ENCODE measurements at places on chromosomes 4 and X.
A peak's percentile ranks its signal among the peaks of the same experiment; 100 is the strongest.

DNA sequence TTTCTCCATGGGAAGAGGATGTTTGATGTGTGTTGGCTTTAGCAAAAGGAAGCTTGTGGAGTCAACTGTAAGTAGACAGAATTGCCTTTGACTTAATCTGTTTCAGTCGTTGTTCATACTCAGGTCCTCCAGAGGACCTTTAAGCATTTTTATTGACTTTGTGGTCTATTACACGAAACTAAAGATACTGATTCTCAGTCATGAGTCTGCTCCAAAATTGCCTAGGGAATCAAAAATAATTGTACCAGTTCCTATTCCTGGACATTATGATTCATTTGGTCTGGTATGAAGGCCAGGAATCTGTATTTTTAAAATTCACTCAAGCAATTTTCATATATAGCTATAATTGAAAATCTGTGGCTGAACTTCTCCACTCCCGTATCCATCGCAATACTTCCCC is 38.6 kb downstream of the AR start:
- DNase-seq: no peak

GRCh38 chr4:88610771-88611170 is 18.5 kb downstream of the HERC3 start:
- no peak for DNase-seq

DNA sequence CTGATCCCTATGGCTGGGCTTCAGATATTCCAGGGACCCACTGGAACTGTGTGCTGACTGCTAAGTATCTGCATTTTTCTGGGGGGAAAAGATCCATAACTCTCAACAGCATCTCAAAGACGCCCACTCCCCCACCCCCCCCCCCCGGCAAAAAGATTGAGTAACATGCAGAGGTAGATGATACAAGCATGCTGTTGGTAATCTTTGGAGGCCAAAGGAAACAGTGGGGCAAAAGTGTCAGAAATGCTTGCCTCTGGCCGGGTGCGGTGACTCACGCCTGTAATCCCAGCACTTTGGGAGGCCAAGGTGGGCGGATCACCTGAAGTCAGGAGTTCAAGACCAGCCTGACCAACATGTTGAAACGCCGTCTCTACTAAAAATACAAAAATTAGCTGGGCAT is 12.2 kb downstream of the XPNPEP2 start:
- no peak for DNase-seq

GRCh38 chr4:150173982-150174398 is 95.7 kb downstream of the DCLK2 start:
- no peak for DNase-seq

DNA sequence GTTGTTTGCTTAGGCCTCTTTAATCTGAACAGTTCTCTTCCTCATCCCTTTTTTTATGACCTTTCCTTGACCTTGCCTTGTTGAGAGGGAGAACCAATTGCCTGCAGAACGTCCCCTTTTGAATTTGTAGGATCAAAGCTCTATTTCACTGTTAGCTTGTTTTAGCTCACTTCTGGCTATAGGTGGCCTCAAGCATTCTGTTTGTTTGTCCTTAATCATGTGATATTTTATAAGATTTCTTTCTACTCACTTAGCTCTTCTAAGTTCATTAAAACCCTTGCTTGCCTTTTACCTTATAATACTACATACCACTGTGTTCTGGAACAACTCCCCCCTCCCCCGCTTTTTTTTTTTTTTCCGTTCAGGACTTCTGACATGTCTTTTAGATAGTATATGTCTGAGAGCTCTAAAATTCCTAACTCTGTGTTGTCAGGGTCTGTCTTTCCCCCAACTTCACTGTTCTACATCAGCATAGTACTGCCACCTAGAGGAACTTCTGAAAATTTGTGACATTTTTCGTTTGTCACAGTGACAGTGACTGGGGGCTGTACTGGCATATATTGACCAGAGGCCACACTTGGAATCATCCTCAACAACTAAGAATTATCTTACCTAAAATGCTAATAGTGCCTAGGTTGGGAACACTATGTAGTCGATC is 128.5 kb downstream of the LARP7 start:
- DNase-seq: peak; percentile 71

- no peak for DNase-seq
Measured at GRCh38 chr4:181597766-181598165, 645.4 kb upstream of the TENM3 start.

- DNase-seq: peak; percentile 72
Measured at GRCh38 chr4:153151535-153152455, 52.4 kb upstream of the TRIM2 start.

DNA sequence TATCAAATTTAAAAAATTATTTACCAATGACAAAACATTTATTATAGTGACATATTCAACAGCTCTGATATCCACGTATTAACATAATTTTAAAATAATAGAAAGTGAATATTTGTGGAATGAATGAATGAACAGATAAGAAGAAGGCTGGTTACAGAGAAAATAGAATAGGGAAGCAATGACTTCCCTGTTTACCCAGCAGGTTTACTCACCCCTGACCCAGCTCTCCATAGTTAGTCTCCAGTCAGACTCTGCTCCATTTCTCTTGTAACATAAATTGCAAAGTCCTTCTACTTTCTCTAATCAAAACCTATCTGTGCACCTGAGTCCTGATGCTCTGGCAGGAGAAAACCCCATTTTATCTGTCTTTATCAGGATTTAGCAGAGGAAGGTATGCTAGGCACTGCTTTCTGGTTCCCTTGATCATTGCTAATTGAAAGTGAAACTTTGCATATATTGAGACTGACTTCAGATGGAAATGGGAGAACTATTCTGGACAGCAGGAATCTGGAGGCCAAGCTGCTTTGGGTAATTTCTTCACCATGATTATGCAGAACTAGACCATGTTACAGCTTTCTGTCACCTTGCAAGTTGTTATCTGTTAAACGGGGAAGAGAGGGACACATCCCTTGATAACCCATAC is 363.0 kb downstream of the FAT4 start:
- DNase-seq: no peak

DNA sequence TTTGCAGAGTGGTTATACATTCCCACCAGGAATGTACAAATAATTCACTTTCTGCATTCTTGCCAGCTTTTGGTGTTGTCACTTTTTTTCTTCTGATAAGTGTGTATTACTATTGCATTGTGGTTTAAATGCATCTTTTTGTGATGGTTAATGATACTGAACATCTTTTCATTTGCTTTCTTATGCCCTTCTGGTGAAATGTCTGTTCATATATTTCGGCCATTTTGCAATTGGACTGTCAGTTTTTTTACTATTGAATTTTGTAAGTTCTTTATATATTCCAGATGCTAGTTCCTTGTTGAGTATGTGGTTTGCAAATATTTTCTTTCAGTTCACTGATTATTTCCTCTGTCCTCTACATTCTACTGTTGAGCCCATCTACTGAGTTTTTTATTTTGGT is 19.4 kb upstream of the BMP2K start:
- DNase-seq: no peak

- DNase-seq: no peak
Measured at GRCh38 chr4:115272594-115272993, 159.2 kb upstream of the NDST4 start.

DNA sequence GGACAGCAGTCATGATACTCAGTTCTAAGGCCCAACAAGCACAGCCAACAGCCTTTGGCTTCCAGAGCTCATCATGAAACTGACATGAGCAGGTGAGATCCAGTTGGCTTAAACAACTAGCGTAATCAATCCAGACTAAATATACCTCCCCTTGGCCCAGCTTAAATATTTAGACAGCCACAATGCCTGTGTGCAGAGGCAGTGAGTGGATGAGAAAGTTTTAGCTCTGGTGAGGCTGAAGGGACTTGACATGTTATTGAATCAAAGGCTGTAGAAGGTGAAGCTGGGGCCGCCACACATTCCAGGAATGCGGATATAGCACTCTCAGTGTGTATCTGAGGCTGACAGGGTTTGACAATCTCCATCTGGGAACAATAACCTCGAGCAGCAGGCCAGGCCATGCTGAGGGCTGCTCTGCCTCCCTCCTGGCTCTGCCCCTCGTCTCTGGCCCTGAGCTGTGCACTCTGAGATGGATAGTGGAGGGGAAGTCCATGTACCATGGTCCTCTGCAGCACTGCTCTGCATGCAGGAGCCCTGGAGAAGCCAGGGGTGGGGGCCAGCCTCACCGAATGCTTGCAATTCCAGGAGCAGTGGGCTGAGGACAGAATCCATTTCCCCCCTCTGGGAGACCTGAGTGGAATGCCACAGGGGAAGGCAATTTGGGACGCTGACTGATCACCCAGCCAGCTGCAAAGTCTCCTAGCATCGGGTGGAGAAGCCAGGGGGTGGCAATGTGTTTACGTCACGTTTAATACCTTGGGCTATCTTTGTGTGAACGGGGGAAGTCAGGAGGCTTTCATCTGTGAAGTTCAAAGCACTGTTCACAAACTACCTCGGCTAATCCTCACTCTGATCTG is 37.3 kb upstream of the RASL11B start:
- no peak for DNase-seq

GRCh38 chr4:114027596-114027995 is 48.1 kb upstream of the ARSJ start:
- no peak for DNase-seq

- no peak for DNase-seq
Measured at GRCh38 chrX:108642273-108642628, 94.1 kb downstream of the IRS4 start.

DNA sequence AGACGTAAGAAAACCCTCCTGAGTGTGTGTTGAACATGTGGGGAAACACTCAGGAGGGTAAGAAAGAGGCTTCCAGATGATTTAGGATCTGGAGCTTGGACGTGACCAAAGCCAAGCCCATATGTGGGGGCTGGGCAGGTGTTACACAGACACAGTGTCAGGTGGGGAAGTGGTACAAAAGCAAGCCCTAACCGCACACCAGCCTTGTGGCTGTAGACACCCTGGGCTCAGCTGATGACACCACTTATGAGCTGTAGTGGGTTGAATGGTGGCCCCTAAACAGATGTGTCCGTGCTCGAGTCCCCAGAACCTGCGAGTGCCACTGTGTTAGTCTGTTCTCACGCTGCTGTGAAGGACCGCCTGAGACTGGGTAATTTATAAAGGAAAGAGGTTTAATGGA is 25.0 kb upstream of the NSG1 start:
- no peak for DNase-seq

DNA sequence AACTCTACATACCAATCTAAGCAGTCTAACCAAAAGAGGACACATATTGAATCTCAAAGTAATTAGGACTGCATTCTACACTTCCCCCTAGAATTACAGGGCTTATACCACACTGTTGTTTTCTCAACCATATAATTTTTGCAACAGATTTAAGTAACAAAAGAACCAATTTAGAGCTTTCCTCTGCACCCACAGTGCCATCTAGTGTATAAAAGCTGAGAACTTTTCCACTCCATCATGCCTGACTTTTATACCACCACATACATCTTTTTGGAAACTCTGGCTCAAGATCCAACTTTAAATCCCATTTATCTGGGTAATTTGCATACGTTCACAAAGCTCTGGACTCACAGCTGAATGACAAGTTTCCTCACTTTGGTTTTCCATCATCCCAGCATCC is 99.5 kb downstream of the EFHC2 start:
- peak; percentile 19 for DNase-seq

GRCh38 chr4:180156684-180157083 is 2086.5 kb upstream of the TENM3 start:
- no peak for DNase-seq
